HS-27A (cell line): ENCODE measurements at places on chromosomes 2 and 18.

GRCh38 chr2:136131484-136131960 is 13.6 kb upstream of the CXCR4 start:
- no peak for DNase-seq

DNA sequence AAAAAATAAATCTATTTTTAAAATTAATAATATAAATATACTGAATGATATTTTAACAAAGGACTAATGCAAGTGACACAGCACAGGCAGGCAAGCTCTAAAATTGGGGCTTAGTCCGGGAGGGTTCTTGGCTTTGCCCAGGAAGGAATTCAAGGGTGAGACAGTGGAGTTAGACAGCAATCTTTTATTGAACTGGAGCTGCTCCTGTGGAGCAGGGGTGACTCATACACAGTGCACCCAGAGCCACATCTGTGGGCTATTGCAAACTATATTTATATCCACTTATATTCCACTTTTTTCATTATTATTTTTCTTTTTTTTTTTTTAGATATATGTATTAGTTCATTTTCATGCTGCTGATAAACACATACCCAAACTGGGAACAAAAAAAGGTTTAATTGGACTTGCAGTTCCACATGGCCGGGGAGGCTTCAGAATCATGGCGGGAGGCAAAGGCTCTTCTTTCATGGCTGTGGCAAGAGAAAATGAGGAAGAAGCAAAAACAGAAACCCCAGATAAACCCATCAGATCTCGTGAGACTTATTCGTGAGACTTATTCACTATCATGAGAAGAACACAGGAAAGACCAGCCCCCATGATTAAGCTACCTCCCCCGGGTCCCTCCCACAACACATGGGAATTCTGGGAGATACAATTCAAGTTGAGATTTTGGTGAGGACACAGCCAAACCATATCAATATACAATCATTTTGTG is 437.1 kb downstream of the BCL11A start:
- DNase-seq = no peak

DNA sequence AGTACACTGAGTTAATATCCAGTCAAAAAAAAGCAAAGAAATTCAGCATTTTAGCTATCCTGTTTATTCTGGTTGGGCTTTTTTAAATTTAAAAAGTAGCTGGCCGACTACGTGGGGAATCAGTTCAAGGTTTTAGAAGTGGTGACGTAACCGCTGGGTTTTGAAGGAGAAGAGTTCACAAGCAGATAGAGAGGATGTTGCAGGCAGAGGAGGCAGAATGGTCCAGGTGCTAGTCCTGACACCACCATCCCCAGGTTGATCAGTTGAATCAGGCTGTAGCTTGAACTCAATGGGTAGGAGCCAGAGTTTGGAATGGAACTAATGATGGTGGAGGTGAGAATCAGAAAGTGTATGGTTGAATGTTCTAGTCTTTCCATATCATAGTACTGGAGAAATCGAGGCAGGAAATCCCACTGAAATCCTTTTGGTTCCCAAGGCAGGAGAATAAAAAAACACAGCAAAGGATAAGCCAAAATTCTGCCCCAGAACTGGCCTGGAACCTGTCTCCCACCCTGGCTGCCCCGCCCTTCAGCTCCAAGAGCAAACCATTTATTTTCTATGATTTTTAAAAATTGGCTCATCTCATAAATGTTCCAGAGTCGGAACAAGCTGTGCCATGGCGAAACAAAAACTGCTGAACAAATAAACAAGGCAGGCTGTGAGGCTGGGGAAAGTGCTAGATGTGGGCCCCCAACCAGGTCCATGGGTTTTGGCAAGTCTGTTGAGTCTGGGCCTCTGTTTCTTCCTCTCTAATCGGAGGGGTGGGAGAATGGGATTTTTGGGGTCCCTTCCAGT is 44.0 kb downstream of the SLC4A1AP start:
- no peak for DNase-seq

GRCh38 chr18:55685638-55686037 is 97.6 kb upstream of the TCF4 start:
- DNase-seq = no peak

DNA sequence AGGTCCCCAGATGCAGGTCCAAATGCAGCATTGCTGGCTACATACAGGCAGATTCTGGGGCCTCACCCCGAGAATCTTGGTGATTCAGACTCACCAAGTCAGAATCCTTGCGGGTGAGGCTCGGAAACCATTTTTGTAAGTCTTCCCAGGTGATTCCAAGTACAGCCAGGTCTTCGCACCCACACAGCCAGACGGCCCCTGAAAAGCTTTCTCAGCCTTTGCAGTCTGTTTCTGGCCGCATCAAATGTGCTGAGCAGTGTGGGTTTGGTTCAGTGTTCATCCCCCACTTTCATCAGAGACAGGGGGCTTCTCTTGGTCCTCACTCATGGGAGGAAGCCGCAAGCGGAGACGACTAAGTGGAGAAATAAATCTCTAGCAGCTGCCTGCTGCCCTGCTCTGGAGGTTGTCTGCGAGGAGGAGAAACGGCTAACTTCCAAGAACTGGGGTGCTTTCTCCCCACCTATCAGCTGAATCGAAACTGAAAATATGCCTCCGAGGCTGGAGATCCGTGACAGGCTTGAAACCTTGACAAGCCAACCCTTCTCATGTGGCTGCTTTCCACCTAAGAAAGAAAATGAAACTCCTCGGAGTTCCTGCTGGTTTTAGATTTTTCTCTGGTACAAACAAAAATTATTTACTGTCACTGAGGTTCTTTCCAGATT is 8.9 kb upstream of the TMEM185B start:
- no peak for DNase-seq
